ENCODE measurements at places on chromosomes 2 and 18.

GRCh38 chr2:153557211-153557610, 78.6 kb upstream of the RPRM start:
- DNase-seq, result no peak
- no peak overlapping the region for H3K4me3 ChIP-seq
- no peaks in the 10 kb centered on the region for H3K36me3 ChIP-seq
- peaks cover 2% of the 10 kb centered on the region for H3K27me3 ChIP-seq
- H3K4me1 ChIP-seq, result no peaks in the 10 kb centered on the region
- H3K27ac ChIP-seq, result no peak overlapping the region

- H3K4me3 ChIP-seq, result no peak overlapping the region
- no peaks in the 10 kb centered on the region for H3K27me3 ChIP-seq
- DNase-seq, result no peak
- H3K4me1 ChIP-seq, result peaks cover 33% of the 10 kb centered on the region
- no peak overlapping the region for H3K27ac ChIP-seq
These were observed 22.8 kb upstream of the SCN7A start for GRCh38 chr2:166516712-166517303.

DNA sequence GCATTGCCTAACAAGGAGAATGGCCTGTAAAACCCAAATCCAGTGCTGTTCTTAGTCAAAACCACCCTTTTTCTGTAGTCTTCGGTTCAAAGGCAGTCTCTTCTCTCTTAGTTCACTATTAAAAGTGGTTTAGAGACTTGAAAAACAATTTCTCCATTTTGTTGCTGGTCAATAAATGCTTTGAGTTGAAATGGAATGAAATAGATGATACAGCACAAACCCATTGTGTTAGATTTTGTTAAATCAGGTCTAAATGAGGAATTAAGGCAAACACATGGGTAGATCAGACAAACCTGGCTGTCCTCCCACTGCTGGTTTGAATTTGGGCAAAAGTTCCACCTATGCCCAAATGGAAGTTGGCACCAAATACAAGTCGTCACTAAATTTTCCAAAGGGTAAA, 150.1 kb upstream of the SERTAD2 start:
- no peaks in the 10 kb centered on the region for H3K36me3 ChIP-seq
- H3K4me3 ChIP-seq, result no peak overlapping the region
- DNase-seq, result no peak
- no peaks in the 10 kb centered on the region for H3K27me3 ChIP-seq
- H3K27ac ChIP-seq, result no peak overlapping the region

DNA sequence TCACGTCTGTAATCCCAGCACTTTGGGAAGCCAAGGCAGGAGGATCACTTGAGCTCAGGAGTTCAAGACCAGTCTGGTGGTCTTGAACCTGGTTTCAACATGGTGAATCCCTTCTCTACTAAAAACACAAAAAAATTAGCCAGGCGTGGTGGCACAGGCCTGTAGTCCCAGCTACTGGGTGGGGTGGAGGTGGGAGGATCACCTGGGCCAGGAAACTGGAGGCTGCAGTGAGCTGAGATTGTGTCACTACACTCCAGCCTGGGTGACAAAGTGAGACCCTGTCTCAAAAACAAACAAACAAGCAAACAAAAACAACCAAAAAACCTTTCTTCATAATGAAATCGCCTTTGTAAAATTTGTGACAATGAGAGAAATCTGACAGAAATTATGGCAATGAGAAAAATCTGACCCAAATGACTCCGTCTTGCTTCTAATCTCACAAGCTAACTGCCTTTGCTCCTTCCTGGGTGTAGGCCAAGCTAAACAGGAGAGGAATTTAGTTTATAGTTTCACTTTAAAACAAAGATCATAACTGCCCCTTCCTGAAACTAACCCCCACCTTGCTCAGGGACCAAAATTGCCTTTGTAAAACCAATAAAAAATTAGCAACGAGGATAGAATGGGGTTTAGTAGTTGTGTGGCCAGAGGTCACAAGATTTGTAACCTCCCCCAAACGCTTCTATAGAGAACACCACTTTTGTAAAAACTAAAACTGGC, 60.7 kb upstream of the KIF5C start:
- H3K27me3 ChIP-seq, result no peaks in the 10 kb centered on the region
- H3K4me3 ChIP-seq, result no peak overlapping the region
- DNase-seq, result no peak
- H3K4me1 ChIP-seq, result peaks cover 35% of the 10 kb centered on the region
- H3K27ac ChIP-seq, result no peak overlapping the region
- no peaks in the 10 kb centered on the region for H3K36me3 ChIP-seq
